ENCODE measurements at places on chromosomes 5 and 9. TPM values are rescaled to one million over a fixed set of nuclear protein-coding genes. Genes with fewer than 3 reads are reported as not detected.

GRCh38 chr9:107251756-107252322, 31.2 kb upstream of the RAD23B start:
- H3K36me3 ChIP-seq, result no peaks in the 10 kb centered on the region
- no peak overlapping the region for H3K4me3 ChIP-seq
- DNase-seq, result no peak
- no peaks in the 10 kb centered on the region for H3K27me3 ChIP-seq

Gene WDR41
- total RNA-seq, result 66.2 TPM

DNA sequence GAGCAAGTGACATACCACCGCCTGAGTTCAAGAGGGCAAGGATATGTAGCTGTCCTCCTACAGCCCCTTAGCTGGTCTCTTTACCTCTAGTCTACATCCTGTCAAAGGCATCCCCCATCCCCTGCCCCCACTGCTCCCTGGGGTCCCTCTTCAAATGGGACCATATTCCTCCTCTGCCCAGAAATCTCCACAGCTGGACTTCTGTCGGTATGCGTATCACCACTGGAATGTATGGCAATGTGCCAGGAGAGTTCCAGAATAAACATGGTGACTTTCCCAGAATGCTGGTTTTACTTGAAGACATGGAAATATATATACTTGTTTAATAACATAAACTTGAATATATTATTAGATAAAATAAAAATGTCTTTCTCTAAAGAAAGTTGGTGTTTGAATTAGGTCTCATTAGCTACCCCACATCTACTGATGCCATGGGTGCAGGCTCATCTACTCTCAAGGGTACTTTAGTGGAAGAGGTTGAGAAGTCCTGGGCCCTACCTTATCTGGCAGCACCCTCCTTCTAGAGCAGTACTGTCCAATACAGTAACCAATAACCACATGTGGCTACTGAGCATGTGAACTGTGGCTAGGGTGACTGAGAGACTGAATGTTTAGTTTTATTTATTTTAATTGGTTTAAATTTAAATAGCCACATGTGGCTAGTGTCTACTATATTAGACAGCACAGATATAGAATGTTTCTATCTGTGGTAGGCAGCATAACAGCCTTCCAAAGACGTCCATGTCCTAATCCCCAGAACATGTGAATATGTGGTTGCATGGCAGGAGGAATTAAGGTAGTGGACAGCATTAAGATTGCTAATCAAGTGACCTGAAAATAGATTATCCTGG, 181.7 kb upstream of the SLC30A5 start:
- no peaks in the 10 kb centered on the region for H3K27me3 ChIP-seq
- no peak overlapping the region for H3K4me3 ChIP-seq
- no peaks in the 10 kb centered on the region for H3K36me3 ChIP-seq
- no peaks in the 10 kb centered on the region for H3K4me1 ChIP-seq
- DNase-seq, result no peak

DNA sequence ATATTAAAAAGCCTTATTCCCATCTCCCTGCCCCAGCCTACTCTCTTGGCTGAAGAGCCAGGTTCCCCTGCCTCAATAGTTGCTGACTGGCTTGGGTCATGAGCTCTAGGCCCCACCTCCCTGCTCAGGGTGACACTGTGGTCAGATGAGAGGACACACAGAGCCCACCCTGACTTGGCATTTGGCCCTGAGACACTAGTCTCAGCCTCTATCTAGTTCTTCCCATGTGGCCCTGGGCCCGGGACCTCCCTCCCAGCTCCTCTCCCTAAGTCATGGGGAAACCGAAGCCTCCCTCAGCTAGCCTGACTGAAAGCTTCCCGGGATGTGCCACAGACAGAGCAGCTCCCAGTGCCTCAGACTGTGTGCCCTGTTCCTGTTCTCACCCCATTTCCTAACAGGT, 5.8 kb upstream of the MYOZ3 start:
- DNase-seq, result no peak
- no peaks in the 10 kb centered on the region for H3K36me3 ChIP-seq
- peaks cover 4% of the 10 kb centered on the region for H3K4me1 ChIP-seq
- H3K4me3 ChIP-seq, result no peak overlapping the region
- H3K27me3 ChIP-seq, result no peaks in the 10 kb centered on the region

GRCh38 chr5:56026863-56027300, 32.1 kb upstream of the IL6ST start:
- H3K27ac ChIP-seq, result no peak overlapping the region
- H3K4me3 ChIP-seq, result no peak overlapping the region
- no peaks in the 10 kb centered on the region for H3K27me3 ChIP-seq
- peaks cover 56% of the 10 kb centered on the region for H3K4me1 ChIP-seq
- DNase-seq, result no peak

Gene IARS1
- total RNA-seq, result 127 TPM

DNA sequence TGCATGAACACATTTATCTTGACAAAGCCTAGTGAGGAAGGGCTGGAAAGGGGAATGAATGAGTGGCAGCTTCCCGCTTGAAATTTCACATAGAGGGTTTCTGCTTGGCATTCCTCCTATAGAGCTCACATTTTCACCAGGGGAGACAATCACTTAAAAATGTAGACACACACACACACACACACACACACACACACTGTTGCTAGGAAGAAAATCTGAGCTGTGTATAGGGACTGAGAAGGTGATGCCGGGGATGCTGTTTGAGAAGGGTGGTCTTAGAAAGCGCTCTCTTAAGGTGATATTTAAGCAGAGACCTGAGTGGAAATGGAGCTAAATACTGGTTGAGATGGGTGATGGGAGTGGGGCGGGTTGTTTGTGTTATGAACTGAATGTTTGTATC, 70.4 kb downstream of the LRRC70 start:
- H3K36me3 ChIP-seq, result no peaks in the 10 kb centered on the region
- no peaks in the 10 kb centered on the region for H3K27me3 ChIP-seq
- H3K4me1 ChIP-seq, result 0 out of 2 replicates have a peak, but pooled peaks cover 4% of the 10 kb centered on the region

DNA sequence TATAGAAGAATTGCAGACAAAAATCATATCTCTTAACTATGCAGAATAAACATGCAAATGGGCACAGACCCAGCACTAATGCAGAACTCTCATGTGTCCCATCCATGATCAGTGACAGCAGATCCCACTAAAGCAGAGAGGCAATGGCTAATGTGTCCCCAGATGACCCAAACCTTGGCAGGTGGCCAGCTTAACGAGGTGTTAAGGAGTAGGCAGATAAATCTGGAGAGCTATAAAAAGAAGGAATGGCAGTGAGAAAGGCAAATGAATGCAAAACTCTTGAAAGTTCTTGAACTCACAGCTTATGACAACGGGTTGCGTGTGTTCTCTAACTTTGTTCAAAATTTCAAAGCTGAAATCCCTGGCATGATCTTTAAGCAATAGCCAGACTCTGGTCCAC, 265.4 kb downstream of the RASEF start:
- DNase-seq, result no peak
- H3K27me3 ChIP-seq, result no peaks in the 10 kb centered on the region
- H3K4me1 ChIP-seq, result no peaks in the 10 kb centered on the region
- no peak overlapping the region for H3K4me3 ChIP-seq

DNA sequence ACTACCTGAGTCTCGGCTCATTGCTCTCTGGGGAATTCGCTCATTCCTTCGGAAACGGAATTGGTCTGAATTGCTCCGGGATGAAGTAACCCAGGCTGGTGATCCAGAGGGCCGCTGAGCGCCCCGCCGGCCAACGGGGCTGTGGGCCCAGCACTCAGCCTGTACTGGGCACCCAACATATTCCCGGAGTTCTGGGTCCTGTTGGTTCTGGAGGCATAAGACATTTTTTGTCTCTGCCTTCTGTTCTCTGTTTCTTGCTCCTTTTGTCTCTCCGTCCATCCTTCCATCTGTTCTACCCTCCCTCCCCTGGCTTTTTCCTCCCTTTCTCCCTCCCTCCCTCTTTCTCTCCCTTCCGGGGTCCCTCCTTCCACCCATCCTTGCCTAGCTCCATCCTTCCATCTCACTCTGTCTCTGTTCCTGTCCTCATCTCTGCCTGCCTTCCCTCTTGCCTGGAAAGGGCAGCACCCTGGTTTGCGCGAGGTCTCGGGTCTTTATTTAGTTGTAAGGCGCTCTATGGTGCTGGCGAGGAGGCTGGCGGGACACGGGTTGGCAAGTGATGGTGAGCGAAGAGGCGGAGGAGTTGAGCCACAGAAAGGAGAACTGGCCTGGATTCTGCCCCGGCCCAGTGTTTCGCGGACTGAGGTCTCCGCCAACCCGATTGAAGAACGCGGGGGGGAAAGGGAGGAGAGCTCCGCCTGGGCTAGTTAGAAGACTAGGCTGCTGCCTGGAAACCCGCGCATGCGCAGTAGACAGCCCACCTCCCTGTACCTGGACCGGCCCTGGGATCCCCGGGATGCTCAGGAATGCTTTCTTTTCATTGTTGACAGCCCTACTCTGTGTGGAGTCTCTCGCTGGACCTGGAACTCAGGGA, 1468.0 kb downstream of the FOXD4L5 start:
- no peaks in the 10 kb centered on the region for H3K27me3 ChIP-seq
- no peak overlapping the region for H3K27ac ChIP-seq
- no peak overlapping the region for H3K4me3 ChIP-seq
- no peaks in the 10 kb centered on the region for H3K4me1 ChIP-seq
- no peaks in the 10 kb centered on the region for H3K36me3 ChIP-seq

All from Caco-2 (cell line).